ENCODE measurements at places on chromosomes 2 and 18. TPM values are rescaled to one million over a fixed set of nuclear protein-coding genes. Genes with fewer than 3 reads are reported as not detected.

SPATS2L gene
- 137 TPM for total RNA-seq

CARF gene
- 1.5 TPM for total RNA-seq

E2F6 gene
- total RNA-seq = 23.8 TPM

SPATA3 gene
- total RNA-seq = not detected

CAPN10 gene
- 22.2 TPM for total RNA-seq

SLC35F5 gene
- 34.6 TPM for total RNA-seq

RAB3GAP1 gene
- total RNA-seq = 24.3 TPM

KHK gene
- total RNA-seq = 7.6 TPM

TMEM182 gene
- 4.0 TPM for total RNA-seq

TUBA3E gene
- 6.3 TPM for total RNA-seq

ATP8B1 gene
- 7.6 TPM for total RNA-seq

ROCK1 gene
- 24.5 TPM for total RNA-seq

VPS54 gene
- total RNA-seq = 16.7 TPM

AQP4 gene
- not detected for total RNA-seq

GTF2A1L gene
- not detected for total RNA-seq

ACADL gene
- not detected for total RNA-seq
